ENCODE measurements at places on chromosomes 6 and 20.

DNA sequence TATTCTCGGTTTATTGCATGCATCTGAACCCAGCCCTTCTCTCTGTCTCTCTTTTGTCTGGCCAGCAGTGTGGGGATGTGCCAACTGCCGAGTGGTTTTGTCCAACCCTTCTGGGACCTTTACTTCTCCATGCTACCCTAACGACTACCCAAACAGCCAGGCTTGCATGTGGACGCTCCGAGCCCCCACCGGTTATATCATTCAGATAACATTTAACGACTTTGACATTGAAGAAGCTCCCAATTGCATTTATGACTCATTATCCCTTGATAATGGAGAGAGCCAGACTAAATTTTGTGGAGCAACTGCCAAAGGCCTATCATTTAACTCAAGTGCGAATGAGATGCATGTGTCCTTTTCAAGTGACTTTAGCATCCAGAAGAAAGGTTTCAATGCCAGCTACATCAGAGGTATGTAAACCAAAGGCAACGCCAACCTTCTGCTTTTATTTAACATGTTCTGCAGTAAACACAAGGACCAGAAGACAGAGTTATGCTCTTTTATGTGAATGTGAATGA is 65.8 kb downstream of the ADGRG6 start:
- no peak for DNase-seq

DNA sequence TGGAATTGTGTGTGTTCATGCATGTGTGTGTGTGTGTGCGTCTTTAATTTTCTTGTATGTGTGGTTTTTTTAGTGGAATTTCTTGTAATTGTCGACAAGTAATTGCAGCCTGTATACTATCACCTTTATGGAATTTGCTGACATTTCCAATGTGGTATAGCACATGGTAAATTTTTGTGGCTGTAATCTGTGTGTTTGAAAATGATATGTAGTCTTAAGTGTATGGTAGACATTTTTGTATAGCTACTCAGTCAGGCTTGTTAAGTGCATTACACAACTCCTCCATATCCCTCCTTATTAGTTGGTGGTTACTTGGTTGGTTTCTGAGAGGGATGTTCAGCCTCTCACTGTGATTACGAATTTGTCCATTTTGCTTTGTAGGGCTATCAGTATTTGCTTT is 384.5 kb upstream of the HSF2 start:
- DNase-seq, result no peak

DNA sequence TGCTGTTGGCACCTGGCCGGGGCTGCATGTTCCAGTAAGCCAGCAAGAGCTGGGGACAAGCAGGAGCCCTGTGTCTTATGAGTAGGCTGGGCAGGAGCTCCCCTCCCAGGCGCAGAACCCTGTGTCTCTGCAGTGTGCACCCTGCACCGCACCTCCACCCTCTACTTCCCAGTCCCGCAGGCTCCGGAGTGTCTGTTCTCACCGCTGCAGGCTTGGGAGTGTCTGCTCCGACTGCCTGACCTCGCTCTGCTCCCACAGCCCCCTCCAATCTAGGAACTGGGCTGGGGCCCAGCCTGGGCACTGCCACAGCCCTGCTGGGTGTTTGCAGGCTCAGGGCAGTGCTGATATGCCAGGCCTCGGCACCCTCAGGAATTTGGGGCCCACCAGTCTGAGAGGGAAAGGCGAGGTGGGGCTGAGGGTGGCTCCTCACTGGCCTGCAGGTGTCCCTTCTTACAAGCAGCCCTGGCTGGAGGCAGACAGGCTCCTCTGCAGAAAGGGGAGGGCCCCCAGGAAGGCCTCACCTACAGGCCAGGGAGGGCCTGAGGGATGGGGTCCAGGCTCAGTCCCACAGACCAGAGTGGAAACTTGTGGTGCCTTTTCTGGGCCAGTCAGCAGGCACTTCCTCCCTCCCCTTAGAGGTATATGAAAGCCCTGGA is 871.6 kb upstream of the GJE1 start:
- no peak for DNase-seq

- DNase-seq, result no peak
These were observed 133.8 kb upstream of the CCN2 start for GRCh38 chr6:132084811-132085509.

DNA sequence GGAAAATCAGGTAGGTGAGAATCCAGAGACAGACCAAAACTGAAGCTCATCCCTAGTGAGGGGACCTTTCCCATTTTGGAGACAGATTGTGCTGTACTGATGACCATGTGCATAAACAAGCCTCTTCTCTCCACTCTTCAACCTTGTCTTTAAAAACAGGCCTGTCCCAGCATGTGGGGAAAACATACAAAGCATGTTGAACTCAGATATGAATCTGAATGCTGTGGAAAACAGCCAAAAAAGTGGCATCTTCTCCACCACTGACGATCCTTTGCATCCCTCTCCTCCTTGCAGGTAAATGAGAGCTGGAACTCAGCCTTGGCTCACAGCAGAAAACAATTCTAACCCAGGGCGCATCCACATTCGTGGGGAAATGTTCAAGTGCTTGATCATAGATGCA is 123.7 kb upstream of the FOXQ1 start:
- no peak for DNase-seq

DNA sequence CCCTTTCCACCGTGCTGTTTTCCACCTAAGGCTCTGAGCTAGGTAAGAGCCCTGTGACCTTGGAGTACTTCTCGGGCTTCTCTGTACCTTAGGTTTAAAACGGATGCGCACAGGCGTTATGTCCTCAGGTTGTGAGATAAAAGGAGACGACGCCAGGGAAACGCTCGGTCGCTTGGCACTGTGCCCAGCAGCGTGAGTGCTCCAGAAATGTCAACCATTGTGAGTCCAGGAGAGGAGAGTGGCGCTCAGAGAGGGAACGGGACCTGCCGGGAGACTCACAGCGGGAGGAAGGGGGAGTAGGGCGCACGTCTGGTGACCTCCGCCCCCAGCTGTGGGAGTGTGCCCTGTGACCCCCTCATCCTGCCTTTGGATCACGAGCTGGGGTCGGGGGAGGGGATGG is 33.8 kb upstream of the SCRT2 start:
- DNase-seq, result no peak

DNA sequence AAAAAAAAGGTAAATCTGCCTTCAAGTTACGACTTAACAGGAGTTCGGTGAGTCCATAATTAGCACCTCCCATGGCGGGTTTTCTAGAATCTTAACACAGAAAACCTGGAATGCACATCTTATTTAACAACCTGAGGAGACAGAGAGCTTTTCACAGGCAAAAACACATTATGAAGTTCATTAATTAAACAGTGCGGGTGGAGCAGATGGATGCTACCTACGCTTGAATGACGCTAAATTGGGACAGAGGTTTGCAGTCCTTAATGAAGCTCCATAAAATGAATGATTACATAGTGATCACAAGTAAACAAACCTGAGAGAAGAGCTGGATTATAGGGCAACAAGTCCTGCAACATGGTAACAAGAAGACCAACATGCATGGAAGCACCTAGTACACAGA is 81.0 kb downstream of the INSM1 start:
- DNase-seq, result no peak

DNA sequence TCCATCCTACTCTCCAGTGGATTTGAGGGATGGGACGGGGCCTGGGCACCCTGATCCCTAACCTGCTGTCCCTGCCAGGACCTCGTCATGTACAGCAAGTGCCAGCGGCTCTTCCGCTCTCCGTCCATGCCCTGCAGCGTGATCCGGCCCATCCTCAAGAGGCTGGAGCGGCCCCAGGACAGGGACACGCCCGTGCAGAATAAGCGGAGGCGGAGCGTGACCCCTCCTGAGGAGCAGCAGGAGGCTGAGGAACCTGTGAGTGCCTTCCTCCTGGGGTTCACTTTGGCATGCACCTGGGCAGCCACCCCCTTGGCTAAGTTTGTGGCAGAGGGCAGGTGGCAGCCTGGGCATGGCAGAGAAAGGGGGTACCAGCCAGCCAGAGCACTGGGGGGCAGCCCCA is 5.7 kb downstream of the CDC25B start:
- DNase-seq, result no peak

DNA sequence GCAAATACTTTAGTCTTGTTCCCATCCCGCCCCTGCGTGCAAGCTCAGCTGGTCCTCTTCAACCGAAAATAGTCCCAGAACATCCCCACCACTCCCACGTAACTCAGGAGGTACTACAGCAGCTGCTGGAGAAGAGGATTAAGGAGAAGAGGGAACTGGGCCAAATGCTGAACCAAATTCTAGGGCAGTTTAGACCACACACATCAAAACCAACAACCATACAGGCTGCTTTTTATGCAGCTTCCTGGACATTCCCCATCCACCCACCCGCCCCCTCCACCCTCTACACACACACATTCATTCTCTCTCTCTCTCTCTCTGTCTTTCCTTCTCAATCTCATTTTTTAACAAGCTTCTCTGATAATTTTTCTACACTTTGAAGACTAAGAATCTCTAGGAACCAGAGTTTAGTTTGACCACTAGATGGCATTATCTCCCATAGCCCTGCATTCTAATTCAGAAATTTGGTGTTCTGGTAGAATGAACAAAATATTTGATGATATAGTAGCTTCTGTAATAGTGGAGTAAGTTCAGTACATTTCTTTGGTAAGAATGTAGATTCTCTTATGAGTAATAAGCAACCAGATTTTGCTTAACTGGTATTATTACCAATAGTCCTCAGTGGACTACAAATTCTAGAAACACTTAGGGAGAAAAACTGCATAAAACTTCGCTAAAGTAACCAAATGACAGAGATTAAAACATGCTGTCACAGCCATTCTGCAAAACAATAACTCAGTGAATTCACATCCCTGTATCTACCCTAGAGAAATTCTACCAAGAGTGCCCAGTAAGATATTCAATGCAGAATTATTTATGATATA is 52.1 kb upstream of the BEND6 start:
- no peak for DNase-seq

- DNase-seq, result no peak
These were observed 189.9 kb upstream of the ZNF184 start for GRCh38 chr6:27662769-27663168.

GRCh38 chr6:36760685-36761435 is 63.2 kb downstream of the RAB44 start:
- no peak for DNase-seq

GRCh38 chr6:152301021-152301764 is 336.0 kb downstream of the SYNE1 start:
- DNase-seq, result no peak

DNA sequence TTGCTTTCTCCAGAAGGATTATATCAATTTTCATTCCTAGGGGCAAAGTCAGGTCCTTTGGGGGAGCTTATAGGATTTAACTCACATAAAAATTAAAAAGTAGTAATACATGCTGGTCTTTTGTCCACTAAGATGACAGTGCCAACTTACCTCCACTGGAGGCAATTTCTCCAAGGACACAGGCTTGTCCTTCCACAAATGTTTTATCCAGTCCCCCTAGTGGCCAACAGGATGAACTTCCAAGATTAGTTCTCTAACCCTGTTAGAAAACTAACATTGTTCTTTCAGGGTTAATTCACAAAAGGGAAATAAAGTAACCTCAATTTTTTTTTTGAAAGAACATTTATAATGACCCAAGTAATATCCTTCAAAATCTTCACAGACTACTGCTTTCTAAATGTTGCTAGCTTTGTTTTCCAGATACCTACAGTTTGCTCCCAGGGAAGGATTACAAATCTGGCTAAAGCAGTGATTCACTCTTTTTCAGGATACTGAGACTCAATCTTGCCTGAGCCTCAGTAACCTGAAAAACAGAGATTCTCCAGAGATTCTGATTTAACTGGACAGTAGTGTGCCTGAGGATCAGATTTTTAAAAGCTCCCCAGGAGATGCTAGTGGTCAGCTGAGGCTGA is 31.7 kb upstream of the UBR2 start:
- peak; percentile 72 for DNase-seq

DNA sequence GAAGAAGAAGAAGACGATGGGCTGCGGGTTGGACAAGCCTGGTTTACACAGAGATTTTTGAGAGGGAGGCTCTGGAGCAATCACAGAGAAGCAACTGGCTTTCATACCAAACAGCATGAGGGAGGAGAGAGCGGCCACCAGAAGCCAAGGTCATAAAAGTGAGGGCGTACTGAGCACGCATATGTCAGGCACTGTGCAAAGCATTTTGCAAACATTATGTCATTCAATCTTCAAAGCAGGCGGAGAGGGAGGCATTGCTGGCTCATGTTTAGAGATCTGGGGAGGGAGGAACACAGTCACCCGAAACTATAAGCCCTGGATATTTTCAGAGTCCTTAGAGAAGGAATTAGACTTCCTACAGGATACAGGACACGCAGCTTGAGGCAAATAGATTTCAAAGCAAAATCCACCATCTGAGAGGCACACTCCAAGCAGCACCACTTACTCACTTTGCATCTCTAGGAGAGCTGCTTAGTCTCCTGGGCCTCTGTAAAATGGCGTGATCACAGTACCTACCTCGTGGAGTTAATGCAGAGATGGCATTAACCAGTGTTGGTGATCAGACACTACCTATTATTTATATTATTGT is 24.6 kb downstream of the RAMACL start:
- no peak for DNase-seq

- peak; percentile 88 for DNase-seq
These were observed 77.7 kb upstream of the OLIG3 start for GRCh38 chr6:137571854-137572253.

GRCh38 chr6:53984163-53984562 is 127.1 kb upstream of the MLIP start:
- no peak for DNase-seq

DNA sequence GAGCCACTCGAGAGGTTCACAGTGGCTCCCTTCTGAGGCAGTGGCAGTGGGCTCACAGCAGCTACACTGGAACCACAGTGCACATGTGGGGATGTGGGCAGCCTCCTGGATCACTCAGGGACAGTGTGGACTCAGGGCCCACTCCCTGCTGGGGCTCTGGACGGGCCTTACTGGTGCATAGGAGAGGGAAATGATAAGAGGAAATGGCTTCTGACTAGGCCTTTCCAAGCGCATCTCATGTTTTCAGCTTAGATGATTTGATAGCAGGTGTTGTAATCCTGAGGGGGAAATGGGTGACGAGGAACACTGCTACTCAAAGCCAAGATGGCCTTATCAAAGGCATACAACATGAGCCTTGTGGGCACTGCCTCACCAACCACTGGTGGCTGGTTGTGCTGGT is 44.0 kb downstream of the PANK2 start:
- DNase-seq, result peak; percentile 64

DNA sequence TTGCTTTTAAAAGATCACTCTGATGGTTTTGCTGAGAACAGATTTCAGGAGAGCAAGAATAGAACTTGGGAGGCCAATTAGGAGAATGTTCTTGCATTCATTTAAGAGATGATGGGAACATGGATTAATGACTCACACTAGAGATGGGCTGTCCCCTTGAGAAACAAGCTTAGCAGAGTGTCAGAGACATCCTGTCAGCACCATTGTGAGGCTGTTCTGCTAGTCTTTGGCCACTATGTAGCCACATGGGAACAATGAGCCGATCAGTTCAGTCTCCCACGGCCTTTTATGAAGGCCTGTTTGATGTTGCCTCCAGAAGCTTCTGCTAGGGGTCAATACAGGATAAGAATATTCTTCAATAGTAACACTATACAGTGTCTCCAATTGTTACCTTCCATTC is 113.0 kb upstream of the EYA4 start:
- DNase-seq, result no peak

- no peak for DNase-seq
These were observed 53.9 kb downstream of the DHX35 start for GRCh38 chr20:39016041-39016440.

GRCh38 chr6:123804014-123804786 is 535 bp downstream of the NKAIN2 start:
- peak; percentile 56 for DNase-seq

- no peak for DNase-seq
These were observed 125.8 kb upstream of the ENPP5 start for GRCh38 chr6:46296586-46296985.

Measured in activated CD4-positive, alpha-beta T cell treated with anti-CD3 and anti-CD28 coated beads, Interleukin-2, amount 10 ng/mL, durations not matched to agents 24 days and 14 days (primary cell).